ENCODE measurements at places on chromosomes 3 and 15. TPM values are rescaled to one million over a fixed set of nuclear protein-coding genes. Genes with fewer than 3 reads are reported as not detected.

DNA sequence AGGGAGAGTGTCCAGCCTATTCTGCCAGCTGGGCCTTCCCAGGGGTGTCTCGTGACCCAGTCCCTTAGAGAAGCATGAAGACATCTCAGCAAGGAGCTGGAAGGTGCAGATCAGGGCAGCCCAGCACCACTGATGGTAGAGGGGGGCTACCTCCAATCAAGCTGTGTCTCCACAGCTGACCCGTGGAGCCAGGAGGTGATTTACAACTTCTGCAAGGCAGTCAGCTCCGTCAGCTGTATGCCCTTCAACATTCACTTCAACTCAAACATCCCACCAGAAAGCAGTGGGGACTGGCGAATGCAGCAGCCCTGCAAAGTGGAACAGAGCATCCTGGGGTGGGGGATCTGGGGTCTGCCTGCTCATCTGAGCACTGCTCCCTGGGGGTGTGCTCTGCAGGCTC, 32.6 kb upstream of the FRG2C start:
- H3K27me3 ChIP-seq, result no peaks in the 10 kb centered on the region
- H3K27ac ChIP-seq, result no peak overlapping the region
- DNase-seq, result no peak
- no peaks in the 10 kb centered on the region for H3K36me3 ChIP-seq
- no peaks in the 10 kb centered on the region for H3K4me1 ChIP-seq

GRCh38 chr15:92949604-92950249, 49.6 kb downstream of the CHD2 start:
- peaks cover 40% of the 10 kb centered on the region for H3K36me3 ChIP-seq
- DNase-seq, result no peak
- no peaks in the 10 kb centered on the region for H3K4me1 ChIP-seq
- no peaks in the 10 kb centered on the region for H3K27me3 ChIP-seq
- no peak overlapping the region for H3K4me3 ChIP-seq
- H3K27ac ChIP-seq, result no peak overlapping the region

DNA sequence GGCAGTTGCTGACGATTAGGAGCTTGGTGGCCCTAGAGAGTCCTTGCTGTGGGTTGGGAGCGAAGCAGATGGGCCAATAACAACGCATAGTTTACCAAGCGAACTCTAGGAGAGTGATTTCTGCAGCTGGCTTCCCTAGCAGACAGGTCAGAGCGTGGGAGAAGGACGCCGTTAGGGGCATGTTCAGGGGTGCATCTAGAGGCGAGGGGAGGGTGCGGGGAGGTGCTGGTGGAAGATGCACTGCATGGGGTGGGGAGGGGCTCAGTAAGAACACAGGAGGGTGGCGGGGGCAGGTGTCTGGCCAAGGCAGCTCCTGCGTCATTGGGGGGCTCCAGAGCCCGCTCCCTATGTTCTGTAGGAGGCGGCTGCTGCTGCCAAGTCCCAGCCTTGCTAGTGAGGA, 8.9 kb downstream of the APBA2 start:
- H3K36me3 ChIP-seq, result no peaks in the 10 kb centered on the region
- DNase-seq, result no peak
- H3K27me3 ChIP-seq, result no peaks in the 10 kb centered on the region
- H3K4me3 ChIP-seq, result no peak overlapping the region
- H3K4me1 ChIP-seq, result no peaks in the 10 kb centered on the region

DNA sequence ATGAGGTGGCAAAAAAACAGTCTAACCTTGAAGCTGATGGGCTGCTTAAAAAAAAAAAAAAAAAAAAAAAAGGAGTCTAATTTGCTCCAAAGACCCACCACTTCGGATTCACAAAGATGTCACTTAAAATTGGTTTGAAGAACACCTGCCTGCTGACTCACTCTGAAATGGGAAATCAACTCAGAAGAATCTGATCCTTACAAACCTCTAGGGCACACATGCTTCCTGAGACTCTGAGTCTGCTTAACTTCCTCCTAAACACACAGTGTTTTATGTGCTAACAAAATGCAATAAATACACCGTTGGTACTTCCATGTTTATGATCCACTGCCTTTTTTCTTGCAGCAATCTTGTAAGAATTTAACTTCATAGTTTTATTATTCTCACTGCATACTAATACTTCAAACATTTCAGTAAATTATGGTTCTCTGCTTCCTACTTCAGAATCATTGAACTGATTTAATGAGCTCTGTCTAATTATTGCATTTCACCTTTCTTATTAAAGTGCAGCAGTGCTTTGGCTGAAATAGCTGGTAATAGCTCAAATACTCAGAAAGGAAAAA, 73.0 kb upstream of the FRMD4B start:
- no peaks in the 10 kb centered on the region for H3K36me3 ChIP-seq
- no peaks in the 10 kb centered on the region for H3K27me3 ChIP-seq
- no peak overlapping the region for H3K4me3 ChIP-seq
- no peak overlapping the region for H3K27ac ChIP-seq
- H3K4me1 ChIP-seq, result no peaks in the 10 kb centered on the region
- no peak for DNase-seq

GRCh38 chr3:58116161-58116955, 94.4 kb downstream of the DNASE1L3 start:
- no peak for DNase-seq
- no peak overlapping the region for H3K4me3 ChIP-seq
- H3K36me3 ChIP-seq, result peaks cover 18% of the 10 kb centered on the region
- H3K27me3 ChIP-seq, result no peaks in the 10 kb centered on the region
- no peak overlapping the region for H3K27ac ChIP-seq

DNA sequence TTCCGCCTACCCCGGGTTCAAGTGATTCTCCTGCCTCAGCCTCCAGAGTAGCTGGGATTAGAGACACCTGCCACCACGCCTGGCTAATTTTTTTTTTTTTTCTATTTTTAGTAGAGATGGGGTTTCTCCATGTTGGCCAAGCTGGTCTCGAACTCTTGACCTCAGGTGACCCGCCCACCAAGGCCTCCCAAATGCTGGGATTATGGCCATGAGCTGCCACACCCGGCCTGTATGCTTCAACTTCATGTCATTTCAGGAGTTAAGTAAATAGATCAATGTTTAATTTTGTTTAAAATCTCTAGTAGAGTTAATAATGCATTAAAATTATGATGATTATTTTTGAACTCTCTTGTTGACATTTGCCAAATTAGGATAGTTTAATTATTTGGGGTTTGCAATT, 121.1 kb upstream of the ALDH1A3 start:
- no peak for DNase-seq
- H3K27me3 ChIP-seq, result no peaks in the 10 kb centered on the region
- H3K27ac ChIP-seq, result no peak overlapping the region
- H3K4me3 ChIP-seq, result no peak overlapping the region

DNA sequence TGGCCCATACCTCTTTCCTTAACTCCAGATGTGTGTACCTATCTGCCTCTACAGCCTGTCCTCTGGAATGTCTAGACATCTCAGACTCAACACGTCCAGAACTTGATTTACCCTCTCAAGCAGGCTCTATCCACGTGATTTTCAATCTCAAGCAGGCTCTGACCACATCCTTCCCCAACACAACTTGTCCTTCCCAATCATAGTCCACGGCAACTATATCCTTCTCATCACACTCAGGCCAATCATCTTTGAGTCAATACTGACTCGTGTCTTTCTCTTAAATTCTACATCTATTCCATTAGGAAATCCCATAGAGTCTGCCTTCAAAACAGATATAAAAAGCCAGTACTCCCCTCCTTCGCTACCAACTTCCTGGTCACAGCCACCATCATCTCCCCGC, 70.4 kb downstream of the FOXP1 start:
- H3K4me1 ChIP-seq, result no peaks in the 10 kb centered on the region
- no peak overlapping the region for H3K27ac ChIP-seq
- H3K36me3 ChIP-seq, result no peaks in the 10 kb centered on the region
- no peak overlapping the region for H3K4me3 ChIP-seq

DNA sequence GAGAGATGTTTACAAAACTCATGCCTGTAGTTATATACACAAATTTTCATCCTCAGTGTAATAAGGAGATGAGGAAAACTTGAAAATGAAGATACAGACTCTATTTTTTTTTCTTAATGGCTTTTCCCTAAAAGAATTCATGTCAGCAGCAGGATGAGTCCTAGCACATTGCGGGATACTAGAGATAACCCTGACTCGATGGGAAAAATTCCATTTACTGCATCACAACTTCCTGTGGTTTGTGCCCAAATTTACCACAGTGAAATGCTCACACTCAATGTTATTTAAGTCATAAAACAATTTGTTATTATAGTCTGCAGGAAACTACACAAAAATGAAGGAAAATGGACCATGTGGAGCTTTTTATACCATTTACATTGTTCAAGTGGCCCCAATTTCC, 581.9 kb upstream of the ZNF717 start:
- DNase-seq, result no peak
- no peaks in the 10 kb centered on the region for H3K4me1 ChIP-seq
- H3K27ac ChIP-seq, result no peak overlapping the region
- H3K4me3 ChIP-seq, result no peak overlapping the region
- H3K36me3 ChIP-seq, result no peaks in the 10 kb centered on the region
- H3K27me3 ChIP-seq, result no peaks in the 10 kb centered on the region

DNA sequence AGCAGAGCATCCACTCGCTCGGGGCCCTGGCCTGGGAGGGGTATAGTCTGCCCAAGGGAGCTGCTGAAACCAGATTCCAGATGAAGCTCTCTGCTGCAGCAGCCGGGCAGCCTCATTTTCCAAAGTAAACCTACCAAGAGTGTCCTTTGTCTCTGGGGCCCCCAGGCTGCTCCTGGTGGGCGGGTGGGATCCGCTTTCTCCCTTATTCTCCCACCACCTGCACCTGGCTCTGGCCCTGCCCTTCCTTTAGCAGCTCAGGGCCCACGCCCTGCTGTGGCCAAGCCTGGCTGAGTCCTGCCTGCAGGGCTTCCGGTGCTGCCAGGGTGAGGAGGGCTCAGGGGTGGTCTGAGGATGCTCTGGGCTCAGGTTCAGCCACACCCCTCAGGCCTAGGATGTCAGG, 13.0 kb downstream of the SCN5A start:
- no peaks in the 10 kb centered on the region for H3K4me1 ChIP-seq
- no peaks in the 10 kb centered on the region for H3K27me3 ChIP-seq
- DNase-seq, result no peak

DNA sequence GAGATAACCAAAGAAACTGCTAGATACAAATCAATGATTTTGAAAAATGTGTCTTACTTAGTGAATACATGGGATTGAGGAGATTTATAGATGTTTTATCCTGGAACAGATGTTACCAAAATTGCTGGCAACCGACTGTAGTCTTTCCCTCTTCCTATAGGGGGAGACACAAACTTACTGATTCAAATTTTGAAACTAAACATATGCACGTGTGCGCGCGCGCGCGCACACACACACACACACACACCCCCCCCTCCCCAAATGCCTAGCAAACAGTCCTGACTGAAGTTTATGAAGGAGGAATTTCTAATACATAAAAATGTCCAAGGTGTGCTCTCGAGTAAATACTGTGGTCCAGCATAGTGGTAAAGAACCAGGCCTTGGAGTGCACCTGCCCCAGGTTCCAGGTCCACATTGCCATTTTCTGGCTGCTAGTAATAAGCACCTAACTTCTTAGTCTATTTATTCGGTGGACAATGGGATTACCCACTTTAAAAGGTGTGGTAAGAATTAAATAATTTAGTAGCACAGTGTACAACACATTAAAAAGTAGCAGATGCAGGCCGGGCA, 18.5 kb upstream of the C3orf62 start:
- no peaks in the 10 kb centered on the region for H3K27me3 ChIP-seq
- H3K27ac ChIP-seq, result no peak overlapping the region
- DNase-seq, result no peak
- H3K4me3 ChIP-seq, result no peak overlapping the region
- H3K4me1 ChIP-seq, result no peaks in the 10 kb centered on the region

DNA sequence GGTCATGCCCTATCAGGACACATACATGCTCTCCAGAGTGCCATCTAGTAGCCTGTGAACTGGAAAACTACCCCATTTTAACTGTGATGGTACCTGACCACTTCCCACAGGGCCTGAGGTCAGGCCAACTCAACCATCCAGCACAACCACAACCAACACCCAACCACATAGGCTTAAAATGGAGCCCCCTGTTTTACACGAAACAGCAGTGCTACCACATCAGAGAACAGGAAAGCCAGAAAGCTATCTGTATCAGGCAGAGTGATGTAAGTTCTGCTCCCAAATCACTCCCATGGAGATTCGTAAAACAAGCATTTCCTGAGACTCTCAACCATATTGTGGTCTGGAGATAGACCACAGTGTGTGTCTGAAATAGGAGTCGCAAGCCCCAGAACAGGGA, 1017.3 kb upstream of the EPHA6 start:
- DNase-seq, result no peak
- no peaks in the 10 kb centered on the region for H3K27me3 ChIP-seq
- no peaks in the 10 kb centered on the region for H3K4me1 ChIP-seq
- H3K36me3 ChIP-seq, result no peaks in the 10 kb centered on the region

DNA sequence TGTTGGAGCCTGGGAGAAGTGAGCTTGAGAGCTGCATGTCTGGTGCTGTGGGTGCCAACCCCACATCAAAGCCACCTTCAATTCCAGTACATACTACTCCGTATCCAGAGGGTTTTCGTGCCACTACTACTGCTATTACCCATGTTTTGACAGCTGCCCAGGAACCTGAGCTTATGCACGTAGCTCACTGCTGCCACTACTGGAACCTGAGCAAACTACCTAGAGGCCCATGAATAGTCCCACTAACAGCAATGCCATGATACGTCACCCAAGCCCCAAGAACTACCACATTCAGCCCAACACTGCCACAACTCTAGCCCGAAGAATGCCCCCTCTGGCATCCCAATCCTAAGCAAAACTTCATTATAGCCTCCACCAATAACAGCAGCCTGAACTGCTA, 215.2 kb upstream of the BCHE start:
- no peak overlapping the region for H3K4me3 ChIP-seq
- no peaks in the 10 kb centered on the region for H3K27me3 ChIP-seq
- H3K4me1 ChIP-seq, result no peaks in the 10 kb centered on the region
- H3K27ac ChIP-seq, result no peak overlapping the region
- no peak for DNase-seq
- no peaks in the 10 kb centered on the region for H3K36me3 ChIP-seq

DNA sequence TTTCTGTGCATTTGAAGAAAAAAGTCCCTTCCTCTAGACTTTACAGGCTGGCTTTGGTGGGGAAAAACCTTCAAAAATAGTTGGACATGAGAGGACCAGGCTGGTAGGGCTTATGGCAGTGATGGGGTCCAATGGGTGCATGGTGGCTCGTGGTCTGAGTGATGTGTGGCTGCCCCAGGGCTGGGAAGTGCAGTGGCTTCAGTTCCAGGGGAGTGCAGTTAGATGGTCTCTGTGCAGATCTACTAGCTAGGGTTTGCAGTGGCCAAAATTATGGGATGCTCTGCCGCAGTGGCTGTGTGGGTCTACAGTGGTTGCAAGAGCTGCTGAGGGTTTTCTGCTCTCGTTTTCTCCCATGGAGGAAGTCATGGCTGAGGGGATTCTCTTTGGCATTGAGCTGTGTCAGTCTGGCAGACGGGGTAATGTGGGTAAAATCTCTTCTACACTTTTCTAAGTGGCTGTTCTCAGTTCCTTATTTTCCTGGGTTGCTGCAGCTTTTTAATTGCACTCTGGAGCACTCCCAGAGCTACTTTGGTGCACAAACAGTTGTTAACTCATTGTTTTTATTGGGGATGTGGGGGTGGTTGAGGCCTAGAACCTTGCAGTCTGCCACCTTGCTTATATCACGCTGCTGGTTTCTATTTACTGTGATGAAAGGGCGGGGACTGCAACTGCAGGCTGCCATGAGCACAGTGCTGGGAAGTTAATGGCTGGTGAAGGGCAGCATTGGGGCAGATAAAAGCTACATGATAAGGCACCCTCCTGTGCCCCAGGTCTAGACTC, 1324.6 kb downstream of the NSUN3 start:
- no peak overlapping the region for H3K4me3 ChIP-seq
- no peak overlapping the region for H3K27ac ChIP-seq
- no peaks in the 10 kb centered on the region for H3K27me3 ChIP-seq
- no peak for DNase-seq

The NDN gene
- total RNA-seq, result 17.8 TPM

The SIDT1 gene
- 35.9 TPM for total RNA-seq

The LXN gene
- 22.6 TPM for total RNA-seq

The ARPC4 gene
- total RNA-seq, result 221 TPM

Data from colonic mucosa (tissue), 4 donors.